ENCODE measurements at places on chromosomes 12 and 14.

DNA sequence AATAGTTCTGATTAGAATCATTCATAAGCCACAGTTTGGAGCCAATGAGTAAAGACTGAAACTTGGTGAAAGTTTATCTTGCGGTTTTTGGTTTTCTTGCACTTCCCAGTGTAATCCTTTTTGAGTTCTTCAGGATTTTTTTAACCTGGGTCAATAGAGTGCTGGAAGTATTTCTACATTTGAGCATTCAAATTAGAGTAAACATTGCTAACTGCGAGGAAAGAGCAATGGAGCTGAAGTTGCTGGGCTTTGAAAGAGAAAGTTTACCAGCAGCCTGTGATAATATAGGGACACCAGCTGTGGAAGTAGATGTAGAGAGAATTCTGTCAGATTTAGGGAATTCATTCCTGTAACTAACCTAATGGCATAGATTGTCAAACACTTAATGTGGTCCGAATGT, 30.3 kb downstream of the ANO6 start:
- DNase-seq = no peak

- DNase-seq = no peak
Observed at GRCh38 chr12:101045486-101046464, 164.3 kb downstream of the SLC5A8 start.

- no peak for DNase-seq
Observed at GRCh38 chr14:39451811-39452210, 19.6 kb upstream of the FBXO33 start.

DNA sequence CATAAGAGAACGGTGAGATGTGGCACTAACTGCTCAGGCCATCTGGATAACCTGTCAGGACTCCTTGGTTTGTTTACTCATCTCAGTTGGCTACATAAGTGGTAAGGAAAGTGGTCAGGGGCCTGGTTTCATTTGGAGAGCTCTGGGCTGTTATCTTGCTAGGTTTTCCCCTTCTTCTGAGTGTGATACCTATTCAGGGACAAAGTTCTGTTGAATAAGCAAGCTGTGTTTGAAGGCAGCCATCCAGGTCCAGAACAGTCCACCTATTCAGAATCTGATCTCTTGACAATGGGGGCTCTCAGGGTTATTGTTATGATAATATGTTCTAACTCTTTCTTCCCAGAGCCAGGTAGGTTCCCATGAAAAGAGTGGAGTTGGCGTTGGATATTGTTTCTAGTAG, 194.9 kb downstream of the PAH start:
- no peak for DNase-seq

DNA sequence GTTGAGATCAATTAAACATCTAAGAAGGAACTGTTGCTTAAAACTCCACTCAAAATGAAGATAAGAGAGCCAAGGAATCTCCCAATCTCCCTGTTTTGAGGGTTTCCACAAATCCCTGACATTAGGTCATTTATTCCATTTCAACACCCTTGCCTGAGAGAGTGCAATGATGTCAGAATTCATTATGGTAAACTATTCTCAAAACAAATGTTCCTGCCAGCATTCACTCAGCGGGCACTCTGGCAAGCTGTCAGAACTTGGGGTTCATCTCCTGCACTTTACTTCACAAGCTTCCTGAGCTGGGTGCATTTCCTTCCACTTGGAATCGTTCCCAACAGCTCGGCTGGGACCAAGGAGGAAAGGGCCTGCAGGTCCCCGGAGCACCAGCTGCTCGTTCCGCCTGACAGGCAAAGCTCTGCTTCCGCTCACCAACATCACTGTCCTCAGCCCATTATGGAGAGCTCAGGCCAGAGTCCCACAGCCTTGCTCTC, 117.8 kb downstream of the TTC7B start:
- peak; percentile 27 for DNase-seq

DNA sequence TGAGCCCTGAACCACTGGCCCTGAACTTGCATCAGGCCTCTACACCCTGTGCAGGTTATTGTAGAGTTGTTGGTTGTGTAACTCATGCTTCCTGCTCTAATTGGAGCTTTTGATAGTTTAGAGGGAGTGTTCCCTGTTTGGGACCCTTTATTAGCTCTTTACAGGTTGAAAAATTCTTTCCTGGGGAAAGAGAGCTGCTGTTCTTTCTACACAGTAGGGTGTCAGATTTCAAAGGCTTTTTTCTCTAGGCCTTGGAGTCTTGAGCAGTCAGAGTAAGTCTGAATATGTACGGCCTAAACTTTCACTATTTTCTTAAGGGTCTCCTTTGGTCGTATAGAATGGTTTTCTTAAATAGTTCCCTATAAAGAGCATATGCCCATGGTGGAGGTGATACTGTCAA, 60.8 kb upstream of the NEDD1 start:
- no peak for DNase-seq

DNA sequence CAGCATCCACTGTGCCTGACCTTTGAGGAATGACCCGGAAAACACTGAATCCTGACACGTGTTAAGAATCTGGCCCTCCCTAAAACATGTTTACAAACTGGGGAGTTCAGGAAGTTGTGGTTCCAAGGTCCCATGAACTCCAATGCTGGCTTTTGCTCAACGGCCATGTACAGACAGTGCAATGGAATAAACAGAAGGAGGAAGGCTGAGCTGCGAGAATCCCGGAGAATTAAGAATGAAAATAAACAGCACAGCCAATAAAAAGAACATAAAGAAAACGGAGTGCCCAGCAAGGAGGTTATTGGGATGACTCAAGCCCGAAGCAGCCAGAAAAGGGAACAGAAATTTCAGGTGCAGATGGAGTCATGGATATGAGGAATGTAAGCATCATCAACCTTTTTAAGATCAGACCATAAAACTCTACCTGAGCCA, 32.3 kb downstream of the BCL11B start:
- DNase-seq = no peak

- peak; percentile 37 for DNase-seq
Observed at GRCh38 chr14:51219473-51220448, 20.3 kb upstream of the TMX1 start.

- DNase-seq = no peak
Observed at GRCh38 chr14:105474483-105475268, at the start of gene CRIP2. CRIP2 (plus strand) TSS chr14:105474821; CDS start chr14:105474863, 42 bp downstream.

Data from inflammatory macrophage treated with lipopolysaccharide for 4 hours (primary cell).